Stimulated activated CD4-positive, alpha-beta T cell treated with anti-CD3 and anti-CD28 coated beads, Interleukin-4, amount 100 ng/mL, for 24 hours (primary cell): ENCODE measurements at places on chromosomes 16 and 17.

- DNase-seq, result no peak
These were observed 4.4 kb upstream of the MFAP4 start for GRCh38 chr17:19391432-19391831.

- DNase-seq, result no peak
These were observed 121.6 kb downstream of the PMP22 start for GRCh38 chr17:15143524-15143923.

GRCh38 chr17:82238472-82239201, 9.8 kb downstream of the SLC16A3 start:
- peak; percentile 74 for DNase-seq

DNA sequence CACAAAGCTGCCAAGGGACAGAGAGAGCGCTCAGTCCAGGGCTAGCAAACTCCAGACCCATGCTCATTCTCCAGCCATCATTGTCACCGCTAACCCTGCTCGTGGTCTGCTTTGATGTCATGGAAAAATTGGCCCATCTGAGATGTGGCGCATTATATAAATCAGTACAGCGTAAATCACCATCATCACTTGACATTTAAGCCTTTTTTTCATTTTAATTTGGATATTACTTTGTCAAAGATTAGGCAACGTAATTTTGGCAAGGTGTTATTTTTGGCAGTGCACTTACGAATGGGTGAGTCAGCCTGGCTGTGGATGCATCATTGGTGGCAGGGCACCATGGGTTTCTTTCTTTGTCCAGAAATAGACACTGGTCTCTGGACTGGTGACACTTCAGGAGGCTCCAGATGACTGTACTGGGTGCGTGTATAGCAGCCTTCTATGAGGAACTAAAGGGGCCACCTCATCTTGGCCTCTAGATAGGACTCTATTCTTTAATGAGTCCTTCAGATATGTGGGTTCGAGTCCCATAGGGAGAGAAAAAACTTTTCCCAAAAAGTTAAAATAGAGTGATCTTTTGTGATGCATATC, 166.3 kb downstream of the MSI2 start:
- DNase-seq, result no peak

DNA sequence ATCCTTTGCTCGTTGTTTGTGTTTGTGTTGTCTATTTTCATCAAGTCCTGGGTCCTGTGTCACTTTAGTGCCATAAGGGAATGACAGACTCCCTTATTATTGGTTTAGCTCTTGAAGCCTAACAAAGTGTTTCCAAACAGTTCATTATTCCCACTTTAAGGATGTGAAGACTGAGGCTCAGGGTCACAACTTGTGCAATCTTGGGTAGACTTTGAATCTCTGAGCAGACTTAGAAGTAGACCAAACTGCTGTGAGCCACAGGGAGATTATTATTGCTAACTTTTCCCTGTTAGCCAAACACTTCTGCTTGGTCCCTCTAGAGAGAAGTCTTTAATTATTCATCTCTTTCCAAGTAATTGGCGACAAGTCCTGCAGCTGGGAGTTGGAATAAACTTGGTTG, 31.8 kb downstream of the PRKCB start:
- no peak for DNase-seq

GRCh38 chr16:57639172-57639887, 10.9 kb downstream of the ADGRG1 start:
- DNase-seq, result no peak
